ENCODE measurements at places on chromosomes 16 and 17.

- DNase-seq, result no peak
Measured at GRCh38 chr17:79342376-79342775, 267.8 kb downstream of the ENGASE start.

DNA sequence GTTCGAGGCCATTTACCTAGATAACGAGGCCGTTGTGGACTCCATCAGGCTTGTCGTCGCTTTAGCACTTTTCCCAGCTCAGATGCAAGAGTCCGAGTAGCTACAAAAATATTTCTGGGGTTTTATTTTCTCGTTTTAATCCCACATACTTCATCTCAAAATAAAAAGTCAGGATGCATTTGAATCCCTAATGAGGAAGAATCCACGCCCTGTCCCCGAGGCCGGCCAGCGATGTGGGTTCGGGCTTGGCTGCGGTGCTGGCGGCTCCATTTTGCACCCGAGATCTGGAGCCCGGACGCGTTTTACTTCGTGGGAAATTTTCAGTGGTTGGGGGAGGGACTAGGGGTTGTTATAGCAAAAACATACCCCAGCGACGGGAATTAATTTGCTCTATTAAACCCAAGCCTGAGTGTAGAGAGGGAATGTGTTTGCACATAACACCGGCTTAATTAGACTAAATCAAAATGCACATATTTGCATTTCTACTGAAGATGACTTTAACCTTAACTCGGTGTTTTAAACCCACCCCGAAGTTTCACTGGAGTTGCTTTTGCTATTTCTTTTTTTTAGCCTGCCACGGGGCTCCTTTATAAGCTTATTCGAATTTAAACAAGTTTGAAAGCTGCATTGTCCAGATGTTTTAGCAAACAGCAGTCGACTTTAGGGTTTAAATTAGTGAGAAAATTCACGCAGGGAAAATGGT is 4.8 kb downstream of the IRX5 start:
- no peak for DNase-seq

DNA sequence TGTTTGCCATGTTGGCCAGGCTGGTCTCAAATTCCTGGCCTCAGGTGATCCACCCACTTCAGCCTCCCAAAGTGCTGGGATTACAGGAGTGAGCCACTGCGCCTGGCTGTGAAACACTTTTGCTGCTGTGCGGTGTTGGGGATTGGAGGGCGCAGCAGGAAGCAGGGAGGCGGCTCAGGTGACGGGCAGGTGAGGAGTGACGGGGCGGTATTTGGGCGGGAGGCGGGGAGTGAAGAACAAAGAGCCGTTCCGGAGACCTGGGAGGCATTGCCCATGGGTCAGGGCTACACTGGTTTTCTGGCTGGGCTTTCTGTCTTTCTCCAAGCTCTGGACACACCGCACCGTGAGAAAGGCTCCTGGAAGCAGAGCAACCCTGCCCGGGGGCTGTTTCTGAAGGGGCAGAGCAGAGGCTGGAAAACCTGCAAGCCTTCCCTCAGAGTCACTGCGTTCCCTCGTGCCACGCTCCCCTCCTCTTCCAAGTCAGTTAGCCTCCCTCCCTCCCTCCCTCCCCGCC is 22.1 kb downstream of the CRISPLD2 start:
- DNase-seq, result no peak

GRCh38 chr16:35565626-35566025 is 2106.2 kb downstream of the TP53TG3F start:
- no peak for DNase-seq

GRCh38 chr17:66006654-66007053 is 185.3 kb downstream of the CEP112 start:
- no peak for DNase-seq

GRCh38 chr16:50868577-50868976 is 126.7 kb downstream of the CYLD start:
- no peak for DNase-seq

- no peak for DNase-seq
Measured at GRCh38 chr17:42783062-42783790, 2.8 kb downstream of the WNK4 start.

GRCh38 chr17:51298508-51299371 is 38.4 kb downstream of the UTP18 start:
- DNase-seq, result no peak

DNA sequence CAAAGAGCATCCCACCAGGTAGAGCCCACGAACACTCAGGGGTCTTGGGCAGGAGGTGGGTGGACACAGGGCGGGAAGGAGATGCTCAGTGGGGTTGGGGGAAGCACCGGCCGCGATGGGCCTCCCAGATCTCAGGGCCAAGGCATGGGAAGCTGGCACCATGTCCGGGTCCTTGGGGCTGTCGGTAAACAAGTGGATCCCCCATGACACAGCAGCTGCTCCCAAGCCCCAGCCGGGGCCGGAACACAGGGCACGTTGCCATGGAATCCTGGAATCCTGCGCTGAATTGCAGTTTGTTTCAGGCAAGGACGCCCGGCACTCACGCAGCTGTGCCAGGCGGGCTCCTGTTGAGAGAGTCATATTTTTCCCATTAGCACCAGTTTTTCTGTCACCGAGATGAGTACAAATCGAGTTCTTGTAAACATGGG is 23.0 kb upstream of the CHMP6 start:
- no peak for DNase-seq

DNA sequence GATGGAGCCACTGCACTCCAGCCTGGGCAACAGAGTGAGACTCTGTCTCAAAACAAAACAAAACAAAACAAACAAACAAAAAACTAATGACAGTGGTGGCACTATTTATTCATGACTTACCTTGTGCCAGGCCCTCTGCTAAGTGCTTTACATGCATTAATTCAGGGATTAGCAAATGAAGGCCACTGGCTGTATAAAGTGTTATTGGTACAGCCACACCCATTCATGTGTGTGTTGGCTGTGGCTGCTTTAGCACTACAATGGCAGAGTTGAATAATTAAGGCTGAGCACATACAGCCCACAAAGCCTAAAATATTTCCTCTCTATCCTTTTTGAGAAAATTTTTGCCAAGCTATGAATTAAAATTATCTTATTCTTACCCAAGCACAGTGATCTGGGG is 531.8 kb upstream of the CDH5 start:
- DNase-seq, result no peak

DNA sequence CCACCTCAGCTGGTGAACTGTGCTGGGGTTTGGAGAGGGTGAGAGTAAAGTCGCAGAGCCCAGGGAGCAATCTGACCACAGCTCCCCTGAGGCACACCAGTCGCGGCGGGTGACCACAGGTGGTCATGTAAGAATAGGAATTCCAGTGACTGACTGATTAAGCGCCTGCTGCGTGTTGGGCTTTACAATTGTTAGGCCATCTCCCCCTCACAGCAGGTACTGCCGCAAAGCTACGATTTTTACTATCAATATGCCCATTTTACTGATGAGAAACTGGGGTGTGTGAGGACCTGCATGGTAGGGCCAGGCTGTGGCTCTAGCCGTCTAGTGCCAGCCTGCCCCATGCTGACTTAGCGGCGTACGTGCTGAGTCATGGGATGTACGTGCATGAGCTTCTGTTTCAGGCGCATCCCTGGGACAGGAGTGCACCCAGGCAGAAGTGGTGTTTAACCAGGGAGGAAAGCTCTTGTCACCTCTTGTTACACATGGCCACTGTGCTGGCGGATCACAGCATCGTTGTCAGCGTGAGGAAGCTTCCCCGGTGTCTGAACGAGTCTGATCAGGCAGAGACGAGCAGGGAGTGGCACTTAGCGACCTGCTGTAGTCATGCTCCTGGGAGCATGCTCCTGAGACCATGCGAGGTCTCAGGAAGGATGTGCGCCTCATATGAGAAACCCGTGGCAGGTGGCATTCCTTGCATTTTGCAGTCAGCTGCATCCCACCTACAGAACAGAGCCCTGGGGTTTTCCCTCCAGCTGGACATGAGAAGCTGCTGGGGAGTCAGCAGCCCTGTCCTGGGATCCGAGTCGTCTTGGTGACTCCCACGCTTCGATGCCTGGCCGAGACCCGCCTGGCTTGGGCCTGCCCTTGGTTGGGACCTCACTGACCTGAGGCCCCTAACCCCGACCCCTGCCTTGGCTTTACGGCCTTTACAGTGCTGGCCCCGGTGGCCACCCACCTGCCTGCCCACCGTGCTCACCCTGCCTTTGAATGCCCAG is 163.7 kb upstream of the CHMP6 start:
- DNase-seq, result no peak

- DNase-seq, result no peak
Measured at GRCh38 chr17:50355336-50355700, 9.4 kb downstream of the XYLT2 start.

GRCh38 chr17:43176119-43176570 is 5.1 kb downstream of the NBR1 start:
- DNase-seq, result no peak

GRCh38 chr17:74295625-74296547 is 21.9 kb downstream of the DNAI2 start:
- no peak for DNase-seq

DNA sequence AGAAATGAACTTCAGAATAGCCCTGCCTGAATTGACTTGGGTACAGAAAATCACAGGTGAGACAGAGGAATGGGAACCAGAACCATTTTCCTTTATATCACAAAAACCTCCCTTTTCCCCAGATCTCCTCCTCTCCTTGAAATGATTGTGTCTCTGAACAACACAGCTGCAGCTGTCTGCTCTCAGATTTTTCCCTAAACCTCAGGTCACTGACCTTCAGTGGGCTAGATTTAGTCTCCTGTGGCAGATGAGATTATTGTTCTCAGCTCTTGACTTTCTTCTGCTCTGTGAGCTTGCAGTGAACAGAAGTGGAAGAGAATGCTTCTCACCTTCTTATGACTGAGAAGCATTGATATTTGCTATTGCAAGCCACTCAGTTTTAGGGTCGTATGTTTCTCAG is 92.3 kb upstream of the FAM20A start:
- DNase-seq, result no peak

- no peak for DNase-seq
Measured at GRCh38 chr16:84532291-84532724, 27.8 kb upstream of the MEAK7 start.

GRCh38 chr17:58318065-58318481 is 10.5 kb downstream of the TSPOAP1 start:
- DNase-seq, result no peak

GRCh38 chr17:48155889-48156611 is 48.5 kb downstream of the SNX11 start:
- DNase-seq, result no peak

GRCh38 chr17:57257195-57257894 is 1.0 kb downstream of the MSI2 start:
- DNase-seq, result no peak

DNA sequence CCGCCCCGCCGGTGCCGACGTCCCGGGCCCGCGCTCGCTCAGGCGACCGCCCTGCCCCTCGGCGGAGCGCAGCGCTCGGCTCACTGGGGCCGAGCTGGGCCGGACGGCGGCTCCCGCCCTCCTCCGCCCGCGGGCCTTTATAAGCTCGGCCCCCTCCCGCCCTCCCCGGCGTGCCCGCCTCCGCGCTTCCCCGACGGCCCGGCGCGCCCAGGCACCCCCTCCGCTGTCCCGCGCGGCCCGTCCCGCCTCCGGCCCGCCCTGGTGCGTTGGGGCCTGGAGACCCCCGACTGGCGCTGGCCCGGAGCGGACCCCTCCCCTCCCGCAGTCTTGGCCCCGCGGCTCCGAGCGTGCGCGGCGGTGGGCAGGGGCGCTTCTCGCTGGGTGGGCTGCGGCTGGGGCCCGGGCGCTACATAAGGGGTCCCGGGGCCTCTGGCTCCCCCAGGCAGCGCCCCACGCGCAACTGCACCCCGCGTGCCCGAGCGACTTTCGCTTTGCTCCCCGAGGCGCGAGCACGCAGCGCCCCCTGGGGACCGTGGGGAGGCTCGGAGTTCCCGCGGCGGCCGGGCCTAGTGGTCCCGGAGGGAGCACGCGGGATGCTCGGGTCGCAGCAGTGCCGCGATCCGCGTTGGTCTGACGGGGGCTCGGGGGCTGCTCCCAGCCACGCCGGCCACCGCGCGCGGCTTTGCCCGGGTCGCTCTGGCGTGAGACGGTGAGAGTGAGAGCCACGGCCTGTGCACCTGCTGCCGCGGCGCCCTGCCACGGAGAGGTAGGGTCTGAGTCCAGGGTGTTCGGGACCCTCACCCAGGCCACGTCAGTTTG is at the start of gene PIEZO1:
Gene PIEZO1, minus strand, starts transcription at position 115 of the 819 bp plus-strand sequence. CDS start 256 bp downstream, outside the sequence.
- no peak for DNase-seq

DNA sequence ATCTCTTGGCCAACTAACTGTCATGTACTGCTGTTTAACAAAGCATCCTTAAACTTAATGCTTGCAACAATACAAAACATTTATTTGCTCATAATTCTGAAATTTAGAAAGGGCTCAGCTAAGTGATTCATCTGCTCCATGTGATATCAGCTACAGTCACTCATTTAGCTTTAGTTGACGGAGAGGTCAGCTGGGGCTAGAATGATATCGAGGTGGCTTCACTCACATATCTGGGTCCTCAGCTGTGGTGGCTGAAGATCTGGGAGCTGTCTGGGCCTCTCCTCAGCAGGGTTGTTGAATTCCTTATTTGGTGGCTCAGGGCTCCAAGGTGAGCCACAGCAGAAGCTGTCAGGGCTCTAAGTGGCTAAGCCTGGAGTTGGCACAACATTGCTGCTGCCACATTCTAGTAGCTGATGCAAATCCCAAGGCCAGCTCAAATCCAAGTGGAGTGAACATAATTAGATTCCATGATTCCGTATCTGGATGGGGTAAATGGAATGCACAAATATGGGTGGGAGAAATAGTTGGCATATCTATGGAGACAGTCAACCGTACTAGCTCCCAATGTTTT is 62.8 kb downstream of the HS3ST3A1 start:
- no peak for DNase-seq

- DNase-seq, result no peak
Measured at GRCh38 chr17:10046786-10047785, 142.0 kb upstream of the RCVRN start.

- DNase-seq, result no peak
Measured at GRCh38 chr17:38543403-38544174, 62.2 kb downstream of the SRCIN1 start.

DNA sequence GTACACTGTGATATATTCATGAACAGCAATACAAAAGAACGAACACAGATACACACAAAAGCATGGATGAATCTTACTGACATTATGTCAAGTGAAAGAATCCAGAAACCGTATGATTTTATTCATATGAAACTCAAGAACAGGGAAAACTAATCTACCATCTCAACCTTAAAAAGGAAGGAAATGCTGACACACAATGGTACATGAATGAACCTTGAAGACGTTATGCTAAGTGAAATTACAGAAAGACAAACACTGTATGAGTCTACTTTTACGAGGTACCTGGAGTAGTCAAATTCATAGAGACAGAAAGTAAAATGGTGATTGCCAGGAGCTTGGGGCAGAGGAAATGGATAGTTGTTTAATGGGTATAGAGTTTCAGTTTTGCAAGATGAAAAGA is 8.7 kb upstream of the PRKCB start:
- DNase-seq, result no peak

GRCh38 chr16:12293017-12293618 is 316.6 kb downstream of the SNX29 start:
- DNase-seq, result no peak

DNA sequence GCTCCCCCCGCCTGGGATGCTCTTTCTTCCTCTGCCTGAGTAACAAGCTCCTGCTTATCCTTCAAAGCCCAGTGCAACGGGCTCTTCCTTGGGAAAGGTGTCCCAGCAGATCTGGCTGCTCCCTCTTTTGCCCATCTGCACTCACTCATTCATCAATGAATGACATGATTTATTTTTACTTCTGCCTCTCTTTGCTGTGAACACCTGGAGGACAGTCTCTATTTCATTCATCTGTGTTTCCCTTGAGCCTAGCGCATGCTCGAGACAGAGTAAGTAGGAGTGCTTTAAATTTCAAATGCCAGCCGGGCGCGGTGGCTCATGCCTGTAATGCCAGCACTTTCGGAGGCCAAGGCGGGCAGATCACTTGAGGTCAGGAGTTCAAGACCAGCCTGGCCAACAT is 22.0 kb upstream of the GINS2 start:
- DNase-seq, result no peak
